ENCODE measurements at places on chromosomes 1 and 21.
A peak's percentile ranks its signal among the peaks of the same experiment; 100 is the strongest.

DNA sequence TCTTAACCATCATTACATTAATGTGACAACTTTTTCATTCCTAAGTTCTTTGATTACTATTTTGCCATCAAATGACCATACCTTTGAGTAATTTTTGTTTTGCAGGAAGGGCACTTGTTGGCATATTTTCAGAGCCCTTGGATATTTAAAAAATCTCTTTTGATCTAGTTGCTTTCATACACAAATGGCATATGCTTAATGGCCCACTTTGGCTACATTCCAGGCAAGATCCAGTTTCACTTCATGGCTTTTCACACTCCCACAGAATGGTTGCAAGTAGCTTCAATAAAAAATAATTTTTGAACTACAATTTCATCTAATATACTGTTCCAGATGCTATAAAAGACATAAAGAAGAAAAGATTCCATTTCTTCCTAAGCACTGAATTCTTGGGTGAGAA is 18.1 kb downstream of the ADAM30 start:
- no peak for DNase-seq

- no peak for DNase-seq
Measured at GRCh38 chr1:206575165-206575893, 36.9 kb downstream of the EIF2D start.

DNA sequence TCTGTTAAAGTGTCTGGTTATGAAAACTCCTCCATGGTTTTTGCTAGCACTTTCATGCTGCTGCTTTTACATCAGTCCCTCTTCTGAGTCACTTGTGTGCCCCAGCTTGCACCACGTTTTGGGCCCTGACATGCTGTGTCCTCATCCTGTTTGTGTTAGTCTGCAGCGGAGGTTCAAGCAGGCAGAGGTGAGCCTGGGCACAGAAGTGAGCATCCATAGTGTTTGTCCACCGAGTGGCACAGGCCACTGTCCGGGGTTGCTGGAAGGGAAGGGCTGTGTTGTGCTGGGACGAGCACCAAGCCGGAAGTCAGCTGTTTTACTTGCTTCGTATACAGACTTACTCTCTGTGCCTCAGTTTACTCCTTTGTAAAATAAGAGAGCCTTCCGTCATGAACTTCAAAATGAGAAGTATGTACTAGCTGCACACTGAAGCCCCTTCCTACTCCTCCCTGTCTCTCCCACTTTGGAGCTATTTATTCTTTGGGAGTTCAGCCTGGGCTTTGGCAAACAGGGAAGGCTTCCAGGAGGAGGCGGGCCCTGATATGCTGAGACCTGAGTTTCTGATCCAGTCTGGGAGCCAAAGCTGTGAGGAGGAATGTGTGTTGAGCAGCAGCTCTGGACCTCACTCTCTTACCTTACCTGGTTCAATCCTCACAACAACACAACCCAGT is 10.7 kb upstream of the LAPTM5 start:
- no peak for DNase-seq

DNA sequence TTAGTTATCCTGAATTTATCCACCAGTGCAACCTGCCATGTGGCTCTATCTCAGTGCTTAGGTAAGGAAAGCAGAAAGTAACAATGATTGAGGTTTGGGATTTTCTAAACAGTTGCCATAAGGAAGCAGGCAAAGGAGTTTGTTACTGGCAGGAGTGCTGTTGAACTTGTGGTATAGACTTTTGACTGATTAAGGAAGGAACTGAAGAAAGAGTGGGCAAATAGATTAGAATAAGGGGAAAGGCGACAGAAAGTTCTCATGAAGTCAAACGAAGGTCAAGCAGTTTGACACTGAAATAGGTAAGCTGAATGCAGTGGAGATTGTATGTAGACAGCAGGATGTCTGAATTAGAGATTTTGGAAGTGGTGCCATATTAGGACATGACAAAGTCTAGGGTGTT is 24.2 kb upstream of the CR2 start:
- DNase-seq: no peak

- DNase-seq: peak; percentile 1
Measured at GRCh38 chr1:193185901-193186731, at the start of gene B3GALT2. Gene B3GALT2 (minus strand): TSS chr1:193186613. CDS start chr1:193181562, 5,051 bp downstream.

- no peak for DNase-seq
Measured at GRCh38 chr1:239893127-239893731, 198.5 kb upstream of the FMN2 start.

DNA sequence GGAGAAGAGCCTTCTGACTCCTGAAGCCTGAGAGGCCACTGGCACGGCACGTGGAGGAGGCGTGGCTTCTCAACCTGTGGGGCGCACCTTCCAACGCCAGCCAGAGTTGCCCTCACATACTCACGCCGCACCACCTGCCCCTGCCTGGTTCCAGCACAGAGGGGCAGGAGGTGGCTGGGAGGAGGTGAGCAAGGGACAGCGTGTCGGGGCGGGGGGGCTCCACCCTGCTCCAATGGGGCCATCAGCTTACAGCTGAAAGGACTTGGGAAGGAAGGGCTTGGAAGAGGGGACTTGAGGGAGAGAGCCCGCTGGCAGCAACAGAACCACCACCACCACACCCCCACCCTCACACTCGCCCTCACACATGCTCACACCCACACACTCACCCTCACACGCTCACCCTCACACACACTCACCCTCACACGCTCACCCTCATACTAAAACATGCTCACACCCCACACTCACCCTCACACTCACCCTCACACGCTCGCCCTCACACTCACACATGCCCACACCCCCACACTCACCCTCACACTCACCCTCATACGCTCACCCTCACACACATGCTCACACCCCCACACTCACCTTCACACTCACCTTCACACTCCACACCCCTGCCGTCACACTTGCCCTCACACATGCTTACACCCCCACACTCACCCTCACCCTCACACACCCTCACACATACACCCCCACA is 41.6 kb upstream of the EDN2 start:
- no peak for DNase-seq

GRCh38 chr21:21530680-21531079 is 532.5 kb downstream of the NCAM2 start:
- no peak for DNase-seq

DNA sequence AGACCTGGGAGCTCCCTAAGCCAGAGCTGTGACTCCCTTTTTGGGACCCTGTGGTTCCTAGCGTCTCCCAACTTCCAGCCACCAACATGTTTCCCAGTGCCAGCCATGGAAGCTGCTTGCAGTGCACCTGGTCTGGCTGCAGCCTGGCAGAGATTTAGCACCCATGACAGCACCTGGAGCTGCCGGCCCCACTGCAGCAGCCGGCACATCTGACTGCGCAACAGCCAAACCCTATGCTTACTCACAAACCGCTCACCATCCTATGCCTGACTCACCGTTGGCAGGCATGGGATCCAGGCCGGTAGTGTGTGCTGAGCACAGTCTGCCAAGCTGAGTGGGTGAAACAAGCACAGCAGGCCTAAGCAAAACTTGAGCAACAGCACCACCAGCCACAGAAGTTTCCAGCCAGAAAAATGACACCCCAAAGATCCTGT is 435.9 kb upstream of the PRMT6 start:
- no peak for DNase-seq

DNA sequence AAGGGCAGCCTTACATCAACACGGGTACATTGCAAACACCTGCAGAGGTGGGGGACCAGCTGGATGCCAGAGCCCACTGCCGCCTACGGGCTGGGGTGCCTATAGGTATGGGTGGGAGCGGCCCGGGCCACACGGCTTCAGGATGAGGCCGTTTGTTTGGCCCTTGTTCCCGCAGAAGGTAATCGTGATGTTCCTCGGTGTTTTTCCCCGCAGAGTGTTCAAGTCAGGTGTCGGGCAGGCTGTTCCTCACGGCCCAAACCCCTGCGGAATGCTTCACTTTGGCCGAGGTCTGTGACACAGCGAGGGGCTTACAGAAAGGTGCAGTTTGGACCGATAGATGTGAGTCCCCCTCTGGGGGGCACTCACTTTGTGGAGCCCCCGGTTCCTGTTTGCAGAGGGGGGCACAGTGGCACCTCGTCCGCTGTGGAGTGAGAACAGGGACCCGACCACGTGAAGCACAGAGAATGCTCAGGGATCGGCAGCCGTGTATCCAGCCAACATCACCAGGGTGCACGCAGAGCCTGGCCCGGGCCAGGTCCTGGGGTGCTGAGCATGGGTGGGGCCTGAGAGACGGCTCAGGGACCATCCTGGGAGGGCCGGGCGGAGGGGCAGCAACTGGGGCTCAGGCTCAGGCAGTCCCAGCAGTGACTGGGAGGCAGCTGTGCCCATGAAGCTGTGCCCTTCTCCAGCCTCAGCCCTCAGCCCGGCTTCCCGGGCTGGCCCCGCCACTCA is 453 bp upstream of the TTLL10 start:
- no peak for DNase-seq

DNA sequence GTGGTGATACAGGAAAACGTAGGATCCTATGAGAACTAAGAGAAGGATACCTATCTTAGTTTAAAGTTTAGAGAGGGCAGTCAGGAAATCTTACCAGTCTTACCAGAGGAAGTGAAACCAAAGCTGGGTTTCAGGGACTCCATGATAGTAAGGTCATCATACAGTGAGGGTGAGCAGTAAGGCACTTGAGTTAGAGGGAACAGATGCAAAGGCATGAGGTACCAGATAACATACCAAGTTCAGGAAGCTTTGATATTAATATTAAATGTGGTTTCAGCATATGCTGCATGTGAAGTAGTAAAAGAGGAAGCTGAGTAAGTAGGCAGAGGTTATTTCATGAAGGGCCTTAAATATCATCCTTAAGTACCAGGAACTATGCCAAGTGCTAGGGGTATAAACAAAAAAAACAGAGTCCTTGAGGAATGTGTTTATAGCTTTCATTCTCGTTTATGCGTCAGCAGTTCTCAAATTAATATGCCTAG is 16.9 kb downstream of the ATG4C start:
- no peak for DNase-seq

- DNase-seq: no peak
Measured at GRCh38 chr21:16509476-16509875, 779.7 kb downstream of the USP25 start.

GRCh38 chr21:35222541-35222941 is 173.4 kb upstream of the RUNX1 start:
- no peak for DNase-seq

DNA sequence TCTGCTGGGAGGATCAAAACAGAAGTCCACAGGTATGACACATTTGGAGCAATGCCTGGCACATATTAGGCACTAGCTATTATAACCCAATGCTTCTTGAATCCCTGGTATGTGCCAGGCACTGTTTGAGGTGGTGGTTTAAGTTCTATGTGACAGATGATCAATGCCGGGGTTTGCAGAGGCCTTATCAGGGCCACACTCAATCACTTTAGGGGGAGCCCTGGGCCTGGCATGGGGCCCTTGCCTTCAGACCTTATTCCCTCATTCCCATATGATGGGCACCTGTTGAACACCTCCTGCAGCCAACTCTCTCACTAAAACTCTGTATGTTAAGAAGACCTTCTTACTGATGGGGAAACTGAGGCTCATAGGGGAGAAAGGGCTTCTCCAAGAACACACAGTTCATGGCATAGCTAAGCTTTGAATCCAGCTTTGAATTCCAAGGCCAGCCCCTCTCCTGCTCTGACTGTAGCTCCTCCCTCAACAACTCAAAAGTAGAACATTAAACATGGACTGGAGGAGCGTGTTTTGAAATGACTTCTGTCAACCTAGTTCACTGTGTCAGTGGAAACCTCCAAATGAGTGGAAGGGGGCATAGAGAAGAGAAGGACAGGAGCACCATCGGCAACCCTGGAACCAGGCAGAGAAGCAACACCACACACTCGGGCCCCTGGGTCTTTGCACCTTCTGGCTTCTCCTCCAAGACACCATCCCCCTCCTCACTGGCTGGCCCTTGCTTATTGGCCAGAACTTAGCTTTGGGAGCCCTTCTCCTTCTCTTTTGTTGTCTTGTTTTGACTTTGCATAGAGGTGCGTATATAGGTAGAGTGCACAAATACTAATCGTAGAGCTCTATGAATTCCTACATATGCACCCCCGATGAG is 6.6 kb upstream of the IFFO2 start:
- DNase-seq: no peak

DNA sequence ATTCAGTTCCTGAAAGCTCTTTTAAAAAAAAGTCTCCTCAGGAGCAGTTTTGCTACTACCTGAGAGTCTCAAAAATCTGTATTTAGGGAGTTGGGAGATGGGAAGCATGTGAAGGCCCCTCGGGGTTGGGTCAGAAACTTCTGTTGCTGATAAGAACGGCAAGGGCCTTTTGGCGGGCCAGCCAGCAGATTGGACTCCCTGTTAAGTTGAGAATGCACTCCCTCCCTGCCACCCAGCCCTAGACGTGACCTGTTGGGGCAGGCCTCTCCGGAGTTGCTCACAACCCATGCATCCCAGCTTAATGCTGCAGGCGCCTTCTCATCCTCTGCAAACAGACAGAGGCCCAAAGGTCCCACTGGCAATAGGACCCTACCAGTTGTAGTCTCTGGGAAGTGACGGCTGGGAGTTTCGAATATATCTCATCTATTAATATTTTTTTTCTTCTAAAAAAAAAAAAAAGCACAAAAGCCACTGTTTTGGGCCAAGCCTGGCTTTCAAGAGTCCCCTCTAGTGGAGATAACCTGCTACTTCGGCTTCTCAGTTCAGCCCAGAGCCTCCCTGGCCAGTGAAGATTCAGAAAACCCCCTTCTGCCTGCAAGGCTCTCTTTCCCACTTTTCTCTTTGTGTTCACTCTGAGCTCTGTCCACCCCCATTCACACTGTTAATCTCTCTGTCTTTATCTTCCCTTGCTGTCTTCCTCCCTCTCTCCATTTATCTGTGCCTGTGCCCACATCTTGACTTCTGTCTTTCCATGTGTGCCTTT is 5.3 kb downstream of the PLXNA2 start:
- DNase-seq: no peak

DNA sequence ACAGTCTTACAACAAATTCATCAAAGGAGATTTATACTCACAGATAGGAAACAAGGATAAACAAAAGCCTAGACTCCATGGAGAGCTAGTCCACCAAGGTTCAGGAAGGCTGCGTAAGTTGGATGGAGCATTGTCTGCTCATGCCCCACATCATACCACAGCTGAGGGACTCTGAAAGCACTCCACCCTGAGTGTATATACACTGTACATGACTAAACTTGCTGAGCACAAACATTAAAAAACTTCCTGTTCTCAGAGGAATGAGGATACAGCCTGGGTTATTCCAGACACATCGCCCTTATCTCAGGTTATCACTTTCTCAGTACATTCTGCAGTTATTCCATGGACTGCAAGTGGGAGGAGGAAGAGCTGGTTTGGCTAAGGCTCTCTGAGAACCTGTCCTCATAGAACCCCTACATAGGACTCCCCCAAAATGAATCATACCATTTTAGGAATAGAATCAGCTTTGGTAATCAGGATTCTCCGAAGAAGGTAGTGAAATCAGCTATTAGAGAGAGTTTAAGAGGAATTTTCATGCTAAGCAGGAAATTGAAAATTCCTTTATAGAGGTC is 58.0 kb upstream of the PRMT6 start:
- no peak for DNase-seq

Data from activated T-helper 1 cell treated with Interleukin-2 at 50 U/mL for 16 hours (primary cell).